ACHN (cell line): ENCODE measurements at places on chromosomes 12 and 14.

DNA sequence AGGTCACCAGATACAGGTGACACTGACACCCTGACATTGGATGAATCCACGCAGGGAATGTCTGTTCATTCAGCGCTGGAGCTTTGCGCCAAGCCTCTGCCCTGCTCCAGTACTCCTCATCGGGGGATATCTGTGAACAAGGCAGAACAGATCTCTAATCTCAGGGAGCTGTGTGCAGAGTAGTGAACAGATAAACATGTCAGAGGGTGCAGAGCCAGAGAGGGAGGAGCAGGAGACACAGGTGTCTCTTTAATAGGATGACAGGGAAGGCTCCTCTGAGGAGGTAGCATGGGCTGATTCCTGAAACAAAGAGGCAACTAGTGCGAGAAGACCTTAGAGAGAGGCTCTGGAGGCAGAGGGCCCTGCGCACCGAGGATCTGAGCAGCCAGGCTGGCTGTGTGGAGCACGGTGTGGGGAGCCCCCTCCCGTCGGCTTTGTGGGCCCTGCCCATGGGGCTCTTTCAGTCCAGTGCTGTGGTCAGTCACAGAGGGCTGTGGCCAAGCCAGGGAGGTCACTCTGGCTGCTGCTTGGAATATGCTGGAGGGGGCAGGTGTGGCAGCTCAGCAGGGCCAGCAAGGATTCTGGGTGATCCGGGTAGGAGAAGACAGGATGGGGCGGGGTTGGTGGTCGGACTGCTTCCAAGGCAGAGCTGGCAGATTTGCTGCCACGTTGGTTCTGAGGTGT is 55.6 kb downstream of the TECPR2 start:
- no peak for DNase-seq

DNA sequence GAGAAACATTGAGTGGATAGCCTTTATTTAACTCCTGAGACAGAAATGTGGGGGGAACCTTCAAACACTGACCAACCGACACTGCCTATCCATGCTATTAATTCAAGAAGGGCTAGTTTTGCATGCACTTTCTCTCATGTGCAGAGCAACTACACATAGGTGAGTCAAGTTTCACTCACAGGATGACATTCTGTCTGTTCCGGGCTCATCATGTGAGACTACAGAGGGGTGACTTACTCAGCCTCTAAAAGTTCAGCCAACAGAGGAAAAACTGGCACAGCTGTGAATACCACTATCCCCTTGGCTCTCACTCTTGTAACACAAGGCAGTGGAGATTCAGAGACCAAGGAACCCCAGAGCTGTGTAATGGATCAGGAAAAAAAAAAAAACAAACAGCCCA is 13.3 kb downstream of the BEST3 start:
- peak; percentile 71 for DNase-seq

DNA sequence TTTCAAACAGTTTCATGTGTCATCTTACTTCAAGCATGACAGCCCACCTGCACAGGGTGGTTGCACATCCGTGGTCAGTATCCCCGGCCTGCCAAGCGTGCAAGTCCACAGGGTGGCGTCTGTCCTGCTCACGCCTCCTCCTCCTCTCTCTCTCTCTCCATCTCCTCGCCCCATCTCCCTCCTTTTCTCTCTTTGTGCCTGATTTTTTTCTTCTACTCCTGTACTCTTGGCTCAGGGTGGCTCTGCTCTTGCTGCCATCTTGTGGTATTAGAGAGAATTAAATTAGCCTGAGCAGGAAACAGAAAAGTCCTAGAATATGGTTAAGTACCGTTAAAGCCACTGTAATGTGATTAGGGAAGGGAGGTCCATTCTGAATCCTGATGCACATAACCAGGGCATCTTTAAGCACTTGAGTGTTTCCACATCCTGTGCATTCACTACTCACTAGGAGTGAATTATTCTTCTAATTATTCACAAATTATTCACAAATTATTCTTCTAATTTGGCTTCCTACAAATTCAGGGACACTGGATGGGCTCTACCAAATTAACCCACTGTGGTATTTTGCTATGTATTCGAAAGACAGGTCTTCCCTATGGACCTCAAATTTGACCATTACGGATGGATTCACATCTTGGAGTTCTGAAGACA is 25.5 kb upstream of the DTX1 start:
- DNase-seq: peak; percentile 86

- DNase-seq: no peak
These were observed 6.9 kb upstream of the SLC7A7 start for GRCh38 chr14:22822016-22822570.

- DNase-seq: no peak
These were observed 582.7 kb upstream of the ALG10B start for GRCh38 chr12:37733856-37734255.

- no peak for DNase-seq
These were observed 176.7 kb downstream of the KLHL28 start for GRCh38 chr14:44785096-44785495.

DNA sequence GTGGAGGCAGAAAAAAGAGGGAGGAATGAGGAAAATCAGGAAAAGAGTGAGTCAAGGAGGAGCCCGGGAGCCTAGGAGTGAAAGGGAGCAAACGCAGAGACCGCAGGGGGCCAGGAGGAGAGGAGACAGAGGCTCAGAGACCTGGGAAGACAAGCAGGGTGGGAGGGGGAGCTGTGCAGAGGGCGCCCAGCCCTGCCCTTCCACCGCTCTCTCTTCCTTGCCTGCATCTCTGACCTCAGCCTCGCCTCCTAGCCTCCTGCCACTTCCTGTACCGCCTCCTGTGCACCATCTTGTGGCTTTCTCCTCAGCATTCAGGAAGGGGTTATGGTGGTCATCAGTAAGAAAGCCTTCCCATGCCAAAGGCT is 1.3 kb downstream of the CLSTN3 start:
- no peak for DNase-seq

GRCh38 chr12:61536525-61536924 is 723.7 kb upstream of the USP15 start:
- DNase-seq: no peak

GRCh38 chr12:118220702-118221101 is 84.8 kb downstream of the PEBP1 start:
- no peak for DNase-seq

- DNase-seq: no peak
These were observed 180.8 kb downstream of the KLHL28 start for GRCh38 chr14:44780989-44781388.

DNA sequence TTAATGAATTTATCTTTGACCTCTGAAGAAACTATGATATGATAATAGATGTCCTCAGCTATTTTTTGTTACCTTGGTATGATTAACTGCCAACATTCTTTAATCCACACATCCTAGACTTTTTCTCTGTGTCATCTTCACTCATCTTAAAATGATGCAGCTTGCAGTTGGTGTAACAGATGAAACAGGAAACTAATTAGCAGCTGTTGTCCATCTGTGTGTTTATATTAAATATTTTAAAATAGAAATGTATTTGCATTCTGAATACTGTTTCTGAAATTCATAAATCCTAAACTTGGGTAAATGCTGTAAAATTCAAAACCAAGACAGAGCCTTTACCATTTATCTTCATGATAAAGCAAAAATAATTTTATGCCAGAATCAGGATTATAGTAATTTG is 56.1 kb upstream of the GARIN2 start:
- no peak for DNase-seq

GRCh38 chr14:97337267-97337666 is 540.1 kb downstream of the VRK1 start:
- DNase-seq: no peak

DNA sequence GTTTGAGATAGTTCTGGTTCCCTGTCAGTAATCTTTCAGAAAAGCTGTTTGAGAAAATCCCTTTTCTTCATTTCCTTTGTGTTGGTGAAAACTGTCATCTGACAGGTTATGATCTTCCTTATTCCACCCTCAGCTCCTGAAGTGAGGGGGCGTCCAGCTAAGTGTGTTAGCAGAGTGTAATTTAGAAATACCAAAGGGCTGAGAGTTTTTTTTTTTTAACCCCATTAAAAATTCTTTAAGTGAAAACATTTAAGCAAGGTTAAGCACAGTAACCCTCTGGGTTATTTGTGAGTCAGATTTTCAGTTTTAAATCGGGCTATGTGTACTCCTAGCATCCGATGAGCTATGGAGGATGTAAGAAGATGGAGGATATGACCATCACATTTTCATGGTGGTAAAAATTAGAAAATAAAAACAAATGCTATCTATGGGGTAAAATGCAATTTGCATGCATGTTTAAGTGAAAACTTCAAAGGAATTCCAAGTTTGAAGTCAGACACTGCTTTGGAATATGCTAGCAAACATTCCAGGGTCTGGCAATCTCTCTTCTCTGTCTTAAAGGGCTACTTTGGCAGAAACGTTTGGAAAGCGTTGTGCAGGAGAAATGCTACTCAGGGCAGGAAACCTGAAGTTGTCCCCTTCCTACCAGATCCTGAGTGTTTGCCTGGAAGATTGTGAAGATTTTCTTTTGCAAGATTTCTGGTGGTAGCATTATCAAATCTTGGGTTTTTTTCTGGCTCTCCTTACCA is 197.0 kb upstream of the PRICKLE1 start:
- no peak for DNase-seq

DNA sequence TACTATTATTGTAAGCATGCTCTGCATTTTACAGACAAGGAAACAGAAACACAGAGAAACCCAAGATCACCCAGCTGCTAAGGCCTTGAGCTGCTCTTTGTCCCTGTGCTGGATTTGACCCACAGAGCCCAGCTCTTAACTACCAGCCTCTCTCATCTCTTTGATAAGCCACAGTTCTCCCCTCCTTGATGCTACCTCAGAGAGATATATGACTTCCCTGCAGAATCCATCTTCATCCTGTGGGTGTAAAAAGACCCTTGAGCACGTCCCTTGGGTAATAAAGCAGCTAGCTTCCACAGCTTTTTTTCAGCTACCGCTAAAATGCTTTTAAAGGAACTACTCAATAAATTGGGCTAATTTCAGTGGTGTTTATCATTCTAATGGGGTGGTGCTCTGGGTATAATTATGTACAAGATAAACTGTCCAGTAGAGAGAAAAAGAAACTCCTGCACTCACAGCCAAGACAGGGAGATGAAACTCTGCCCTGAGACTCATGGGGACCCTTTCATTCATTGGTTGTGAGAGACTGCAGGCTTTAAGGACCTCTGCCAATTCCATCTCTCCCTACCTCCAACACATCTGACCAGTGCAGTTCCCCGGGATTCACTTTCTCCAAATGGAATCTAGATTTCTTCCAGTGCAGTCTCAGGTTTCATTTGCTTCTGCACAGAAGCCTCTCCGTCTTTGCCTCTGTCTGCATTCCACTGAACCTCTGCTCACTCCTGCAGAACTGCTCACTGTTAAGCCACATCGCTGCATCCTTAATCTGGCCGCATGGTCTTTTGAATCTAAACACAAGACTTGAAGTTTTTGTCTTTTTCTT is 24.7 kb upstream of the NTF3 start:
- no peak for DNase-seq

GRCh38 chr12:127619869-127620734 is 646.9 kb upstream of the TMEM132C start:
- DNase-seq: no peak

DNA sequence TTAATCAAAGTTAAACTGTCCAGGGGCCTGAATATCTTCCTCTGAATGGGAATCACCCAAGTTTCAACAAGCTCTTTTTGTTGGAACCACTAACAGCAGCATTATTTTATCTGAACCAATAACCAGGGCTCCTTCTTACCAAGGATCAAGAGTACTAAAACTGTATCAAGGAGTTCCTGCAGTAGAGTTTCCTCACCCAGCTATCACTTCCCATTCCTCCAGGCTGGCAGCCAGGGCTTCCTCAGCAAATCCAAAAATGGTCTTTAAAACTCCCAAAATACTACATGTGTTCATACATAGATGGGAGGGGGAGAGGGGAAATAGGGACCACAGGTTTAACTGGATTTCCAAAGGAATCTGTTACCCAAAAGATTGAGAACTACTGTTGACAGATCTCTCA is 10.5 kb downstream of the FMNL3 start:
- DNase-seq: no peak
